GM13976 (cell line): ENCODE measurements at places on chromosomes 3 and 15.

- DNase-seq = no peak
Observed at GRCh38 chr15:88810446-88810845, 7.2 kb downstream of the ACAN start.

DNA sequence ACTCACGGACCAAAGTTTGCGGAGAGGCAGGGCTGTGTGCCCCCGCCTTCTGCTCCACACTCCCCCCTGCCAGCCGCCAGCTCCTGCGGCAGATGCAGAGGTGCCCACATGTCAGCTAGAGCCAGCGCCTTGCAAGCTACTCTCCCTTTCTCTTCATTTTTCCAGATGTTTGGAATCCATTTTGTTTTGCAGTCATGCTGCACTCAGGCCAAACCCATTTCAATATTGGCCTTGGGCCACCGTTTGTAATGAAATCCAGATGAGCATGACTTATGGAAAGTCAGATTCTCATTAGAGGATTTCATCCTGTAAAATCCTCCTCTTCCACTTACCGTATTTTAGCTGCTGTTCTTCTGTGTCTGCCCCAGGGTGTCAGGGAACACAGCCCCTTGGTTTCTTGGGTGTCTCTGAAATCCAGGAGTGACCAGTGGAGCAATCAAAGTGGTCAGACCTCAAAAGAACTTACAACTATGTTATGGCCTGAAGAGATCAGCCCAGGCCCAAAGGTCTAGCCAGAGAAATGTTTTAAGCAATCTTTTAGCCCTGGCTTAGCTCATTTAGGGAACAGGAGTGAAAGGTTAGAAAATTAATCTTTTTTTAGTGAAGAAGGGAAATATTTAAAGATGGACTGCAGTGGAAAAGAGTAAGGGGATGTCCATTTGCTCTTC is 65.8 kb downstream of the AAGAB start:
- DNase-seq = peak; percentile 13

- DNase-seq = no peak
Observed at GRCh38 chr3:57094575-57094974, 34.1 kb downstream of the SPATA12 start.

- DNase-seq = no peak
Observed at GRCh38 chr15:84603630-84604379, 3.0 kb downstream of the ZSCAN2 start.

- no peak for DNase-seq
Observed at GRCh38 chr15:99279290-99279689, 28.0 kb downstream of the LRRC28 start.

DNA sequence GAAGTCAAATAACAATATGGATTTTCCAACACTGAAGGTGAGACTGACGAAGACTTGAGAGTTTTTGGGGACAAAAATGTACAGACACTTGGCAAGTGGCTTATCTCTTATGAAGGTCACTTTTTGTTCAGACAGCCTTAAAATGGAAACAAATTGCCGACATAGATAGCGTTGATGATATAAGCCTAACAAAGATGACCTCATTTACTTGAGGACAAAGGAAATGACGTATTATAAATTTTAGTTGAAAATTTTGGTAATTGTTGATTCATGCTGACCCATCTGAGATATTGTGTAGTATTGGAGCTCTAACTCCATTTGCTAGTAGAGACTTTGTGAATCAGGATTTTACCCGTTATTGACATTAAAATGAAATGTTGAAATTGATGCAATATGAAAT is 168.3 kb downstream of the SPATA16 start:
- DNase-seq = no peak

DNA sequence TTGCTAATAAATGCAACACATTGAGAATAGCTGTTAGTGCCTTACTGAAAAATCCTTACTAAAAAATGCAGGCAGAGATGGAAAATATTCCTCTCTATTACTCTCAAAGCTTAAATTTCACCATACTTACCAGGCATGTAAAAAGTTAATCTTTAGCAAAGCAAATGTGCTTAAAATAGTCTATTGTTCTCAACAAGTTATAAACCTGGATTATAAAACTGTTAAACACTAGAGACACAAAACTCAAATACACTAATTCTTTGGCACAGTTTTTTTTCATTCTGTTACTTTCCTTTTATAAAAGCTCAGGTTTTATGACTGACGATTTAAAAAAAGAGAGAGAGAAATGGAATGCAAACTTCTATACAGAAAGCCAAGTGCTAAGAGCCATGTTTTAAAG is 119.8 kb downstream of the THRB start:
- DNase-seq = no peak

DNA sequence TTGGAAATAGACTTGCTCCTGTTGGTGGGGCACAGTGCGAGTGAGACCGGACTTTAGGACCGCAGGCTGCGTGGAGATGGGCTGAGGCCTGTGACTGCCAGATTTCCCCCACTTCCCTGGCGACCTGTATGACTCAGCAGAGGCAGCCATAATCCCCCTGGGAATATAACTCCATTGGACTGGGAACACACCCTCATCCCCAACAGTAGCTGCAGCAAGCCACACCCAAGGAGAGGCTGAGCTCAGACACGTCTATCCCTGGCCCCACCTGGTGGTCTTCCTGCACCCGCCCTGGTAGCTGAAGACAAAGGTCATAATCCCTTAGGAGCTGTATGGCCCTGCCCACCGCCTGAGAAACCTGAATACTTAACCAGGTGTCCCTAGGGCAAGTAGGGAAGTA is 42.6 kb downstream of the DZIP1L start:
- no peak for DNase-seq

DNA sequence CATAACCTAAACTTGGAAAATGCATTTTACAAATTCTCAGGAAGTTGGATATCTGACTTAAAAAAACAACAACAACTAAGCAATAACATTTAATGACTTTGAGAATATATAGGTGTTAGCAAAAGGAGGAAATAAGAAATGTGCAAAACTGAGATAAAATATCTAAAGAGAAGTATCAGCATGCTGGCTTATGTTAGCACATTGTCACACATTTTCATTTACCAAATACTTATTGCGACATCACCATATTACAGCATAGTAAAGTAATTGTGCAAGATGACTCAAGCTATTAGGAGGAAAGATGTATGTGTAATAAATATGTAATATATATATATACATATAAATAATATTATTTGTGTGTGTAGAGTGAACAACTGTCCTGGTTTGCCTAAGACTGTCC is 9.2 kb downstream of the PTX3 start:
- DNase-seq = no peak

GRCh38 chr3:116492379-116492778 is 47.1 kb upstream of the LSAMP start:
- DNase-seq = no peak

- DNase-seq = no peak
Observed at GRCh38 chr3:72223116-72223515, 438.2 kb upstream of the PROK2 start.

- no peak for DNase-seq
Observed at GRCh38 chr3:58336135-58336882, 3.6 kb downstream of the PXK start.

DNA sequence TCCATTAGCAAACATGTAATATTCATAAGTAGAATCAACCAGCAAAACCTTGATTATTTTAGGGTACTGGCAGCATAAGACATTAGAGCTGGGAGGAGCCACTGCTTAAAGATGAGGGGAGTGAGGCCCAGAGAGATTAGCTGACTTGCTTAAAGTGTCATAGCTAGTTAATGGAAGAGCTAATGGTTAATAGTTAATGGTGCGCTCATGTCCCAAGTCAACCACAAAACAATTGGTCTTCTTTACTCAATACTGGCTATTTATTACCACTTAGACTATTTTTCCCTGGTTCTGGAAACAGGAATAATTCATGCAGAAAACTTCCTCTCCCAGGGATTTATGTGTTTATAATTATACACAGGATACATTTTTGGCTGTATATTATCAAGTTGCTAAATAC is 33.1 kb downstream of the EIF4E3 start:
- DNase-seq = no peak

GRCh38 chr3:132033471-132033870 is 1.3 kb downstream of the CPNE4 start:
- DNase-seq = peak; percentile 10

- DNase-seq = no peak
Observed at GRCh38 chr3:78632925-78633553, 1134.8 kb downstream of the ROBO1 start.

GRCh38 chr3:53068176-53068575 is 22.3 kb upstream of the SFMBT1 start:
- DNase-seq = no peak

DNA sequence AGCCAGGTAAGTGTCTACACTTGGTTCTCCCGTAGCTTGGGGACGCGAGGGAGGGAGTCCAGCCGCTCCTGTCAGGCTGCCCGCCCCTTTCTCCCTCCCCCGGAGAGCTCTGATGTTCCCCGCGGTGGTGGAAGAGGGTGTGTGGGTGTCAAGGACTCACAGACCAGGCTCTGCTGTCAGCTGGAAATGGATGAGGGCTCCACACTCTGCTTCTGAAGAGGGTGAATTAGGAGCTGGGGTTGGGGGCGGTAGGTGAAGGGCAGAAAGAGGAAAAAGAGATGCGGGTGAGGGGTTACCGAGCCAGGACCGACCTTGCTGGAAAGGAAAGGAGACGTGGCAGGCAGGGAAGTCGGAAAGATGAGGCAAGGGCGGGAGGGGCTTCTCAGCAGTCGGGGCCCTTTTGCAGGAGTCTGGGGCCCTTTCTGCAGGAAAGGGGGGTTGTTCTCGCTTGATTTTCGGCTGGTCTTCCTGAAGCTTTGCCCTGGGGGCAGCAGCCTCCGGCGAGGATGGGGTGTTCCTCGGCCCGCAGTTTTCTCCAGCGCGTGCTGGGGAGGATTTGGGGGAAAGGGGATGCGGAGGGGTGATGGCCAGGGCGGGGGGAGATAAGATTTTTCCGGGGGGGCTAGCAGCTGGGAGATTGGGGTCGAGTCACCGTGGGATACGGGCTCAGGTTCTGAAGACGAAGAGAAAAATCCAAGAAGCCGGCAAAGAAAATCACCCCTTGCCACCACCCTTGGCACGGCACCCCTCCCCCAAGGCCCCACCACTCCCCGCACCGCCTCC is 602 bp upstream of the BAHD1 start:
- peak; percentile 64 for DNase-seq

DNA sequence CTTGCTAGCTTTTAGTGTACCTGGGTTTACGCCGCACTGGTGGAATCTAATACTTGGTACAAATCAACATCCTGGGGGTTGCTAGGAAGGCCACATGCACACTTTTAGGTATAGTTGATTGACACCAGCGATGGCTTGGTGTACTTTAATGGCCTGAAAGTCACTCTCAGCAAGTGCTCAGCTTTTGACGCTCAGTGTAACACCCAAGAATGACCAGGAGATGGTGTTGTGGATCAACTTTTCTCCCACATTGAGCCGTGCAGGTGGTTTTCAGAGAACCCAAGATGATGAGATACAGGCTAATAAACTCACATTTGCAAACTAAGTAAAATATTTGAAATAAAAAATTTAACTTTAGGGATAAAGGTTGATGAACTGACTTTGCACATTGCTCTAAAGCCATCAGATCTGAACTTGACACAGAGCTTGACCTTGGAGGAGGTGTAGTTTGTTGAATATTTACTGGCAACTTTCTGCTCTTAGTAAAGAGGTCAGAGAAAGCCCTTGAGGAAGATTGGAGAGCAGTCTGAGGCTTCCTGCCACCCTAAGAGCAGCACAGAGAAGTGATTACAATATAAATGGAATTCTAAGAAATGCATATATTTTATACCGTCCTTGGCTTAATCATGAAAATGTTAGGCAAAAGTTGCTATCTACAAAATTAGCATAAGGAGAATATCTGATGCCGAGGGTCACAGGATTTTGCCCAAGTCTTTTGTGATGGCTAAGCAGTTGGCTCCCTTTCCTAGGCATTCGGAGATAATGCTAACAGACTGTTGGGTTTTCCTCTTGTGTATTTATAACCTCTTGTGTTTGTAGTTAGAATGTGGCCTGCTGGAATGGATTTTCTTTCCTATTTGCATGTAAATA is 143.4 kb upstream of the RASGRP1 start:
- peak; percentile 35 for DNase-seq

DNA sequence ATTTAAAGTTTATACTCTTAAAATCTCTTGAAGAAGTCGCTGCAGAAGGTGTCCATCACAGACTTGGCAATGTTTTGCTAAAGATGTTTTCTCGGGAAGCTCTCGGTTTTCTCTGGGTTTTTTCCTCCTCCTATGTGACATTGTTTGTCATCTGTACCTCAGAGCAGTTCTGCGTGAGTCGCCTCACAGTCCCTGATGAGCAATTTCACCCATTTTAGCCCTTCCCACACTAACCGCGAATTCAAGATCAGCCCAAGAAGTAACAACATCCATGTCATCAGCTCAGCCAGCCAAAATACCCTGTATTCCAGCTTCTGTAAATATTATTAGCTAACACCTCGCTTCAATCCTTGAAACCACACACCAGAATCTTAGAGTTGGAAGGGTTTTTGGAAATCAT is 224.3 kb upstream of the SETMAR start:
- no peak for DNase-seq

DNA sequence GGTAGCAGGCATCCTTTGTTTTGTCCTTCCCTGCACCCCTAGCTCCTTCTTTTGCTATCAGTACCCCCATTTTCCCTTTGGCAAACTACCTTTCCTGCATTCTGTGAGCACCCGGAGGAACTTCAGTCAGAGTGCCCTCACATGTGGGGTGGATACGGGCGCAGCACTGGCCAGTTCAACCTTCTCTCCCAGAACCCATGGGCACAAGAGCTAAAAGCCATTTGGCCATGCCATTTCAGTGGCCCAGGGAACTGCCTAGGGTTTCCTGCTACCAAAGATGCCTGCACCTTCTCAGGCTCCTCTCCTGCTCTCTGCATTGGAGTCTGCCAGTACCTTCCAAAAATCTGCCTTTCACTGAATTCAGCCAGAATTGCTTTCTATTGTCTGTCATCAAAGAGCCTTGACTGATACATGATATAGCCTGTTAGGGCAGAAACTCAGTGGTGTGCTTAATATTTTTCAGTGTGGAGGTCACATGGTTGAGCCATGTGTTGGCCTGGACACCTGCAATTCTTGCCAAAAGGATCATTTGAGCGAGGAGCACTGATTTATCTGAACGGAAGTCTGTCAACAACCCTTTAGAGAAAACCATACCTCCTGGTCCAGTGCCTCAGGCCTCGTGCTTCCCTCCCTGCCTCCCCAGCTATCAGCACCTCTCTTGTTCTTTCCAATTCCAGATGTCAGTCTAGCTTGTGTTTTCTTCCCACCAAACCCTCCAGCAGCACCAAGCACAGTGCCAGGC is 27.0 kb upstream of the HHATL start:
- no peak for DNase-seq

DNA sequence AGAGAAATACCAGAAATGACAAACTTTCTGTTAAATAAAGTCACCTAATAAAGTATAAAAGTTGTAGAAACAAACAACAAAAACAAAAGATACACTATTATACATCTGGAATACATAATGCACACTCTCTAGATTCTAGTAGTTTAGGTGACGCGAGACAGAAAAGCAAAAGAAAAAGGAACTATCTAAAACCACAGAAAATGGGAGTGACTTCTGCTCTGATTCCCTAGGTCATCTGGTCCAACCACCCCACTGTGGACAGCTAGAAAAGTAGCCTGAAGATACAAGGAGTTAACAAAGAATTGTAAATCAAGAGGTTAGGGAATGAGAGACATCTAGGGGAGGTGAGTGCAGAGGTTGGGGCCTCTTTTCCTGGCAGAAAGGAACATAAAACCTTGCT is 39.1 kb downstream of the DHX36 start:
- no peak for DNase-seq
